ENCODE measurements at places on chromosomes 4 and X.

- DNase-seq, result peak; percentile 89
Observed at GRCh38 chrX:45710081-45710801, 509.6 kb upstream of the DIPK2B start.

DNA sequence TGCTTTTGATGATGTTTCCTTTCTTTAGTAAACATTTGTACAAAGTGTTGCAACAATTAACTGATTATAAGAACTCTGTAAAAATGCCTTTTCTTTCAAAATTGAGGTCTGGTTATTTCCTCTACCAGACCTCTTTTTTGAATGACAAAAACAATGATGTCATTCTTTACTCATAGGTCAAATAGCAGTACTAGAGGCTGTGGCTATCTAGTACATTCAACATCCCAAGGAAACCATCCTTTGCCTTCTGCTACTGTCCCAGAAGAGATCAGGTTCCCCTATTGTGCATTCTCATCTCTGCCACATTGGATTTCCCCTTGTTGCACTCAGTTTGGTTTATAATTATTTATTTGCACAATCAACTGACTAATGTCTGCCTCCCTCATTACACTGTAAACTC lies 19.1 kb upstream of the MAD2L1 start:
- DNase-seq, result no peak

DNA sequence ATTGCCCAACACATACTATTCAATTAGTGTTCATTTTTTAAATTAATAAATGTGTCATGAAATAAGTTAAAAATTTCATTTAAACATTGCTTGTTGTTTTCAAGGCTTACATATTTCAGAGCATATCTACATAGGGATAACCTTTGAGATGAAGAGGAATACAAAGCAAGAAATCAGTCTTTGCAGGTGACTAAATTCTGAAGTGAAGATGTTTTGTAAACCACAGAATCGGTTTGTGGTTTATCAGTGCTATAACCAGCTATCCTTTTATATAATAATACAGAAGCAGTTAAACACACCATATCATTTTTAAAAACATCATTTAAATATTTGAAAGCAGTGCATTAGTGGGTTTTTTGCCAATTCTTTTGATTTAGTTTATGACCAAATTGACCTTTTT lies 26.9 kb downstream of the FAM241A start:
- DNase-seq, result no peak

- no peak for DNase-seq
Observed at GRCh38 chr4:120886191-120886590, 36.3 kb downstream of the PRDM5 start.

DNA sequence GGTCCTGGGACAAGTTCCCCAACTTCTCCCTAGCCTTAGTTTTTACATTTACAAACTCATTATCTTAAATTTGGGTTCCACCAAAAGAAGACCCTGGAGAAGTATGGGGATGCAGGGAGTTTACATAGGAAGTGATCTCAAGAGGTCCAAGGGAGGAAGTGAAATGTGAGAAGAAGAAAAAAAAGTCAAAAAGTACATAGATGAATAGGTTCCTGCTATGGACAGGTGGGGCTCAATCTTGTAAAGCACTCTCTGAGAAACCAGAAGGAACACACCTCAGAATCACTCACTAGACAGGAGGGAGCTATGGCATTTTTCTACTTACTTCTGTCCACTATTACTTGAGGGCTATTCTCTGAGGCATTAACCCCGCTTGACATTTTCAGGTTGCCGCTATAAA lies 56.6 kb downstream of the ARHGAP6 start:
- DNase-seq, result no peak

GRCh38 chr4:185729391-185729804 lies 82.6 kb downstream of the SORBS2 start:
- DNase-seq, result no peak

DNA sequence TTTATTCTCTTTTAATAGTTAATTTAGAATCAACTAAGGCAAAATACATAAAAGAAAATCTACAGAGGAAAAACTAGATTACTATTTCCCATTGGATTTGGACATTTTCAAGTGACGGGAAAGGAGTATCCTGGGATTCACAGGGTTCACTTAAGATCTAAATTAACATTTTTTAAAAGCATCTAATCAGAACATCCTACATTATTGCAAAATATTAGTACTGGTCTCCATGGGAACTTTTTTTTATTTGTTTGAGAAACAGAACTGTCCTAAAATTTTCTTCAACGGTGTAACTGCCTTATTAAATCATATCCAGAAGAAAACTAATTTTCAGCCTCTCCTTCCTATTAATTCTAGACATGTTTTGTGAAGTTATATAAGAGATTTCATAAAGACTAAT lies 69.7 kb downstream of the METTL14 start:
- DNase-seq, result no peak

- DNase-seq, result peak; percentile 71
Observed at GRCh38 chr4:139556724-139557555, 921 bp upstream of the SETD7 start.

DNA sequence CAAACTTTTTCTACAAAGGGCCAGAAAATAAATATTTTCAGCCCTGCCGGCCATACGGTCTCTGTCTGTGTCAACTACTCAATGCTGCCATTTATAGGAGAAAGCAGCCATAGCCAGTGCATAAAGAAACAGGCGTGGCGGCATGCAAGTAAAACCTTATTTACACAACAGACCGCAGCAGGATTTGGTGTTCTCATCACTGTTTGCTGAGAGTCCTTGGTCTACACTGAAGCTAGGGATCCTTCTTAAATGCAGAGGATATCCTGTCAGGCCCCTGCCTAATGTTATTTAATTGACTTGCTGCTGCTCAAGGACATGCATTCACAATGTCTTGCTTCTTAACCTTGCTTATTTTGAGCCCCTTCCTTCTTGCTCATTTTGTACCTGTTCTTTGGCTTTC lies 54.7 kb downstream of the CPE start:
- DNase-seq, result no peak

- no peak for DNase-seq
Observed at GRCh38 chr4:88240297-88240714, 44.1 kb downstream of the PPM1K start.

DNA sequence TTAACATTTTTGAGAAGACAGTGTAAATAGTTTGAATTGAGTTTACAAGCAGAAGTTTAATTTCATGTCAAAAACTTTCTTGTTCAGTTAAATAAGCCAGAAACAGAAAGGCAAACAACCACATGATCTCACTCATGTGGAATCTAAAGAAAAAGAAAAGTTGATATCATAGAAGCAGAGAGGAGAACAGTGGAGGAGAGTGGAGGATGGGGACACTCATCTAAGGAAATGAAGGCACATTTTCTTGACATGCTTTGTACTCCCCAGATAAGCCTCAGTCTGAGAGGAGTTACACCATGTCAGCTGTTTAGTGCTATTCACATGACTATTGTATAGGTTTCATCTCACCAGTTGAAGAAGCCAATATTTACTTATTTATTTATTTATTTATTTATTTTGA lies 13.5 kb downstream of the SNCA start:
- no peak for DNase-seq

DNA sequence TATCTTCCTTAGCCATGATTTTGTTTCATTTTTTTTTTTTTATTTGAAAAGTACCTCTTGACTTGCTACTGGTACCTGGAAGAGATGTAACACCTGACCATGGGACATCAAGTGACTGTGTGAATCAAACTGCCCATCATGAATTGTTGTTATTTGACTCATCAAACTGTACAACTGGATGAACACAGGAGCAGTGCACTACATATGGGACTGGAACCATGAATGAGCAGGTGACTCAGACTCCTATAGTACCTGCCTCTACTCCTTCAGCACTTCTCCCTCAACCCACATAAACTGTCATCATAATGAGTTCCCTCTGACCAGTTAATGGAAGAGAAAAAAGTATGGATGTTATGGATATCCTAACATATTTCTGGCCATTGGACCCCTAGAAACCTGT lies 15.9 kb upstream of the UBE2D3 start:
- no peak for DNase-seq

GRCh38 chr4:39881789-39882188 lies 95.9 kb downstream of the PDS5A start:
- DNase-seq, result no peak

GRCh38 chr4:972651-973424 lies 531 bp downstream of the DGKQ start:
- DNase-seq, result peak; percentile 15

DNA sequence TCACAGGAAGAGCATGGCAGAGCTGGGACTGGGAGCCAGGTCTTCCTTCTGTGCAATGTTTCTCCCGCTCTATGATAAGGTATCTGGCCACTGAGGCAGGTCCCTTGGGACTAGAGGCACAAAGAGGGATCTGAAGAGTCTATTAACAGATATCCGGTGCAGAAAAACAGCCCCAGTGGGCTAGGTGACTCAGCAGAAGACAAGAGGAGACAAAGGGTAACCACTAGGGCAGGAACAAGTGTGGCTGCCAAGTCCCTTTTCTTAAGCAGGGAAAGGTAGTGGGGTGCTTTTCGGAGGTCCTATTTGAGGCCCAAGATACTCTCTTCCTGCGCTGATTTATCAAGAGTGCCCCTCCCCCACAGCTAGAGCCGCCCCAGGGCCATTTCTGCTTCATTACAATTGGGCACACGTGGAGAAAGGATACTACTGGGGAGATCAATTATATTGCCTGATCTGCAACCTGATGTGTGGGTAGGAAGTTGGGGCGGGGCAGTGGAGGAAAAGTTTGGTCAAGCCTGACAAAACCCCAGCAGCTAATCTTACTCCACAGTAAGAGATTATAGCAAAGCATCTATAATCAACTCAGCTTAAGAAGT lies at the start of gene DGAT2L6:
TSS of gene DGAT2L6 (plus strand) at position 546 of the 596 bp plus-strand sequence. CDS start 100 bp downstream, outside the sequence.
- no peak for DNase-seq

DNA sequence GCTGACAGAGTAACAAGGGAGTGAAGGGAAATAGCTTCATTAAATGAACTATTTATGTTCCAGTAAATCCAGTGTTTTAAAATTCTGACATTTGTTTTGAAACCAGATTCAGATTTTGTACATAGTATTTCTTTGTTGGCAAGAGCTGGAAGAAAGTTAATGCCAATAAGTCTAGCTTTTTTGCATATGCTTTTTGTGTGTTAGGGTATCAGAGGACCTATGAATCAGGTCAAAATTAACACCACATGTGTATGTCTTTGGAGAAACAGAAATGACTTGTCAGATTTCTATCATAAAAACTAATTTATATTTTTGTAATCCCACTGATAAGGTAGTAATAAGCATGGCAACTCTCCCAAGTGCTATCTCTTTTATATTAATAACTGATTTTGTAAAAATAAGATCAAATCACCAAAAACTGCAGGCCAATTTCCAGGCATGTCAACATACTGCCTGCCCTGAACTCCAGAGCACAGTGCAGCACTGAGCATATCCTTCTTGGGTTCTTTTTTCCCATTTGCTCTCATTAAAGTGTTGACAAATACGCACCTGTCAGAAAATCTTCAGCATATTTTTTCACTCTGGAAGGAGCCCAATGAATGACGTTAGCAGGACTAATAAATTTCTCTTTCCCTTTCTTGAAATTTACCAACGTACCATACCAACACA lies 65.5 kb downstream of the SH3RF1 start:
- DNase-seq, result no peak

DNA sequence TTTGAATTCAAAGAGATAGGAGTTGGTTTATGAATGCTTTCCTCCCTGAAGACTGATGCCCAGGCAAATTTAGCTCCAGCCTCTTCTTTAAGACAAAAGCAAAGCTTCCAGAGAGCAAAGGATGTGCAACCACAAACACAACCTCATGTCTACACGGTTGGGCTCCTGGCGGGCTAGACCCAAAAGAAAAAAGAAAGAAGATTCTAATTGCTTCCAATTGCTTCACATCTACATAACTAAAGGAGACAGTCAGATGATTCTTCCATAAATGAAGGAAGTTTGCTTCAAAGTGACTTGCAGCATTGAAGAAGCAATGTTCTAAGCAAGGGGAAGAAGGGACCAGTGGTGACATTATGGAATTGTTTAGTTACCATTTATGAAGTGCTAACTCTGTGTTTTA lies 1603.0 kb upstream of the TENM3 start:
- DNase-seq, result no peak

DNA sequence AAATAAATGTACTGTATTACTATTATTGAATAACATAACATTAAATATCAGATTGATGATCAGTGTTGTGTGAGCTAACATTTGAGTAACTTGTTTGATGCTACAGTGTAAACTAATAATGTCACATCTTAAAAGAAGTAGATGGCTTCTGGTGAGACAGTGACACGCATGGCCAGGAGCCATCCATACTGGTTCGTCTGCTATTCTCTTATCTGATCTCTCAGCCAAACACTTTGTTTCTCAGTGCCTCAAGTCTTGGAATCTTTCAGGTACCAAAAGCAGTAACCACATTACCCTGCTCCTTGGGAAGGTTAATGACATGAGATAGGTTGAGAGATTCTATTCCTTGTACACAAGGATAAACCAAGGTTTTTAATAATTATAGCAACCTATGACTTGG lies 198.1 kb upstream of the IGFBP7 start:
- DNase-seq, result no peak

GRCh38 chrX:118189628-118190027 lies 73.0 kb upstream of the KLHL13 start:
- no peak for DNase-seq

- no peak for DNase-seq
Observed at GRCh38 chr4:149279776-149280175, 535.9 kb downstream of the IQCM start.

- peak; percentile 58 for DNase-seq
Observed at GRCh38 chr4:72006586-72006985, 25.2 kb upstream of the NPFFR2 start.

DNA sequence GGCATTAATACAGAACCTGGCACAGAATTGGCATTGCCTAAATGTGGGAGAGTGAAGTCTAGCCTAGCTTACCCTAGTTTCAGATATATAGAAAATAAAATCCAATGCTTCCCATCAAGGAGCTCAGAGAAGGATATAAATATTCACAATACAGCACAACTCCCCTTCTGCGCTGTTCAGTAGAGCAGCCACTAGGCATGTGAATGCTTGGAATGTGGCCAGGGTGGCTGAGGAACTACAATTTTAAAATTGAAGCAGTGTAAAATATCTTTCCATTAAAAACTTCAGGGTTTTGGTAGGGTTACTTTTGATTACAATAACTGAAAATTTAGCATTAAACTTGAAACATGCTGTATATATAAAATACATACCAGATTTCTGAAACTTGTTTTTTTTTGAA lies 19.5 kb downstream of the ZNF518B start:
- no peak for DNase-seq

DNA sequence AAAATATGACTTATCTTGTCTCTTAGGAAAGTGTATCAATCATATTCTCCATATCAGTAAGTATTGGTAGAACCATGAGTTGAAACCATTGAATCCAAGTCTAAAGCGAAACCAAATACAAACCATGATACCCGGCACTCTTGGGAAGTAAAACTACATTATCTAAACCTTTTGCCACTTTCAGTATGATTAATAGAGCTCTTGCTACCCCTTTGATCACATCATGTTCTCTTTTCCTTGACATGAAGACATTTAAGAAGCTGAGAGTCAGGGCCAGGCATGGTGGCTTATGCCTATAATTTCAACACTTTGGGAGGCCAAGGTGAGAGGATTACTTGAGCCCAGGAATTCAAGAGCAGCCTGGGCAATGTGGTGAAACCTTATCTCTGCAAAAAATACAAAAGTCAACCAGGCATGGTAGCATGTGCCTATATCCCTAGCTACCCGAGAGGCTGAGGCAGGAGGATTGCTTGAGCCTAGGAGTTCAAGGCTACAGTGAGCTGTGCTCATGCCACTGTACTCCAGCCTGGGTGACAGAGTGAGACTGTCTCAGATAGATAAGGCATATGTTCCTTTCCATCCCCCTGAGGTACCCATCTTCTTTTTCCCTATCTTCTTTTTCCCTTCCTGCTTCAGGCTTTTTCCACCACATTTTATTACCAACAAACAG lies 45.4 kb downstream of the CEP135 start:
- DNase-seq, result no peak

GRCh38 chrX:107603429-107604159 lies 24.7 kb upstream of the PRPS1 start:
- no peak for DNase-seq

GRCh38 chr4:57631147-57631546 lies 521.0 kb upstream of the IGFBP7 start:
- DNase-seq, result no peak

All from kidney capillary endothelial cell (primary cell).